Right renal cortex interstitium (tissue), 3 donors: ENCODE measurements at places on chromosomes 1 and 21. TPM values are rescaled to one million over a fixed set of nuclear protein-coding genes. Genes with fewer than 3 reads are reported as not detected.
A peak's percentile ranks its signal among the peaks of the same experiment; 100 is the strongest.

- no peak for DNase-seq
These were observed 549.6 kb downstream of the KIF26B start for GRCh38 chr1:245704341-245704740.

- no peak for DNase-seq
These were observed 653.9 kb upstream of the CAMK1G start for GRCh38 chr1:208929575-208929974.

DNA sequence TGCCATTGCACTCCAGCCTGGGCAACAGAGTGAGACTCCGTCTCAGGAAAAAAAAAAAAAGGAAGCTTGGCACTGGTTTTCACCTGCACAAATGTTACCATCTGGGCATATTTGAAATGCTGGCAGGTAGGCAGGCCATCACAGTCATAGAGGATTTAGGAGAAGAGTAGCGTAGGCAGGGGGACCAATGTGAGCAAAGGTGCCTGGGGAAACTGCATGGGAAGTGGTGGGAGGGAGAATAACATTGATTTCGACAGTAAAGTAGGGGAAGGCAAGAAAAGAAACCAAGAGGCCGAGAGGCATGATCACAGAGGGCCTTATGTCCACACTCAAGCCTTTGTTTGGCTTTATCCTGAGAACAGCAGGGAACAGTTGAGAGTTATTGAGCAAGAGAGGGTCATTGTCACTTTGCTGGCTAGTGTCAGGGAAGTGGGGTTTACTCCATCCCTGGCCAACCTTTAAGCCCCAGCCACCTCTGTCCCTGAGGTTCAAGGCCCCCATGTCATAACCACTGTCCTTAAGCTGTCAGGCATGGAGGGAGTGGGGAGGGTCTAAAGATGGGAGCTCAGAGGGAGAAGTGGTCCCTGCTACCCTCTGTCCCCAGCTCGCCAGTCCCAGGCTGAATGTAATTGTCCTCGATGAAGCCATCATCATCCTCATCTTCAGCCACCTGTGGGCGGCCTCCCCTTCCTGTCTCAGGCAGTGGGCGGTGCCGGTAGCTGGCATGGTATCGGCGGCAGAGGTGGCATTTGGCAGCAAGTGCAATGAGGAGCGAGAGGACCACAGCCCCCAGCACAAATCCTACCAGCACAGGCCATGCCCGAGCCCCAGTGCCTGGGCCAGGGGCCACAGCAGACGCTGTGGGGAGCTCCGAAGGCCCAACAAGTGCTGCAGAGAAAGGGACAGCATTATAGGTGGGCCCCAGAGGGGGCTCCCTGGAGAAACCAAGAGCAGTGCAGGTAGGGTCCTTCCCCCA is 2.9 kb downstream of the C1orf210 start:
- no peak for DNase-seq

GRCh38 chr1:91864017-91864700 is 21.8 kb downstream of the TGFBR3 start:
- DNase-seq, result no peak

The BARHL2 gene
- polyA plus RNA-seq, result not detected

GRCh38 chr1:212010004-212010403 is 25.4 kb downstream of the INTS7 start:
- DNase-seq, result no peak

DNA sequence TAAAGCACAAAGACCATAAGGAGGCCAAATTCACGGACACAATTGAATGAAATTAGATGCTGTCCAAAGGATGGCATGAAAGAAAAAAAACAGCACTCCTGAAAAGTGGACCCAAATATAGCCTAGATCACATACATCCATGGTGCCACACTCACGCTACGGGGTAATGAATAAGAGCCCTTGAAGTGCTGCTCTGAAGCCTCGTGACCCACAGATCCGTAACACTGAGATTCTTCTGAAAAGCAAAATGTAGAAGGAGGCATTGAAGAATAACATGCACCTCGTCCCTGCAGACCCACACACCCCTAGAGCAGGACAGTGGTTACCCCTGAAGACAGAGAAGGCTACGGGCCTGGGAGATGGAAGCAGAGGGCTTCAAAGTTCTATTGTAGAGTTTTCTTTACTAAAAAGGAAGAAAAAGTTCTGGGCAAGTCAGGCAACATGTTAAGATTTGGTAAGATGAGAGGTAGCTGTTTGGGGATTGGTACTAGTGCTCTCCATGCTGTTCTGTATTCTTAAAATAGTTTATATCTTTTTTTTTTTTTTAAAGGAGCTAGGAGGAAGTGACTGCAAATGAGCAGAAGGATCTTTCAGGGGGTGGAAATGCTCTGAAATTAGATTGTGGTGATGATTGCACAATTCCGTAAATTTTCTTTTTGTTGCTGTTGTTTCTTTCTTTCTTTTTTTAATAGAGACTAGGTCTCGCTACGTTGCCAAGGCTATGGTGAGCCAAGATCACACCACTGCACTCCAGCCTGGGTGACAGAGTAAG is 4.1 kb upstream of the ITGB2 start:
- DNase-seq, result no peak

DNA sequence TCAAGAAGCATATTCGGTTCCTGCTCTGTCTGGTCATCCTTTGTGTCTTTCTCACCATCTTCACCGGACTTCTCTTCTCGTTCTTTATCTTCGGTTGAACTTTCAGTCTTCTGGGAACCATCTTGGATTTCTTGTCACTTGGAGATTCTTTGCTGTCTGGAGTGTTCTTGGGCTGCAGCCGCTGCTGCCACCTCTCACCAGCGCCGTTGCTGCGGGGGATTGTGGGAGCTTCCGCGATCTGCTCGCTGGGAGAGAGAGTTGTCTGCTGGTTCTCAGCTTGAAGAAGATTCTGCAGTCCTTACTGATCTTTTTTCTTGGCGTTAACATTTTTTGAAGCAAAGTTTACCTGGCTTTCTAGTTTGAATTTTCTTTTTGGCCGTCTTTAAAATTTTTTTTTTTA is 1165.2 kb upstream of the PRMT6 start:
- DNase-seq, result no peak

The ARHGEF16 gene
- 17.0 TPM for polyA plus RNA-seq

GRCh38 chr1:225635649-225636048 is 17.3 kb downstream of the ENAH start:
- no peak for DNase-seq

DNA sequence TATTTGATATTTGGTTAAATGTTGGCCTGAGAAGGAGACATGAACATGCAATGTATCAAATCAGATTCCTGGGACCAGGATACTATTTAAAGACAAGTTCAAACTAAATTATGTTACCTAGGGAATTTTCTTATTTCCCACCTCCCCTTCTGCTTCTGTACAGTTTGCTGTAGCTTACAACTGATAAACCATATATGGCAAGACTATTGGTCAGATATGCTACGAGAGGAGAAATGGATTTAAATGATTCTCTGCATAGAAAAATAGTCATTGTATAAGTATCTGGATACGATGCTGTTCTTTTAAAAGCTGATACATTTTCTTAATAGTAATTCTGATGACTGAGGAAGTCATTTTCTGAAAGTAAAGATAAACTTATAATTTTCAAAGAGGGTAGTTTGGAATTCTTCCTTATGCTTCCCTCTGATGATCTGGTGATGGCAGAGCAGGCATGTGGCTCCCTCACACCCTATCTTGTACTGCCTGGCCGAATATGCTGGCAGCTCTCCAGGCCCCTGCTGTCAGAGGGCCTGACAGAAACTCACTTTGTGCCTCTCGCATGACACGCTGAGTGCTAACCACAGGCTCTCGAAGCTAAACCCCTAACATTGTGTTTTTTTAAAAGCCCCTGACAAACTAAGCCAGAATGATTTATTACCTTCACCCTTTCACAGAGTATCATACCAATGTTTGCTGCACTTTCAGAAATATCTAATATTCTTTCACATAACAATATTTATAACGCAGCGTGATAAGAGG is 19.4 kb downstream of the RRP15 start:
- no peak for DNase-seq

The ORC1 gene
- polyA plus RNA-seq, result 7.4 TPM

GRCh38 chr1:61450872-61451571 is 273.9 kb downstream of the TM2D1 start:
- DNase-seq, result no peak

The TRIM45 gene
- polyA plus RNA-seq, result 15.1 TPM

DNA sequence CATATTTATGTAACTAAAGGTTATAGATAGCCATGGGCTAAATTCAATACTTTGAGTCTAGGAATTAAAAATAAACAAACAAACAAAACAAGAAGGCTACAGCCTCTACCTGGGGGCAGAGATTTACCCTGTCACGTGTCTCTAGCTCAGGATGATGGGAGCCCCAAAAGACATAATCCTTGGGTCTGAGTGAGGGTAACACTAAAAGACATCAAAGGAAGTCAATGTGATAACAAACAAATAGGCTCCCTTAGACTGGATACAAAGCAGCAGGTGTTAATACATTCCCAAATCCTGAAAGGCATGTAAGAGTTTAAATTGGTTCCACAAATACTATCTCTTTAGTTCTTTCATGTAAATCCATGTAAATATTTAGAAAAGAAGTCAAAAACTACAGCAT is 10.7 kb downstream of the MYSM1 start:
- DNase-seq, result no peak

DNA sequence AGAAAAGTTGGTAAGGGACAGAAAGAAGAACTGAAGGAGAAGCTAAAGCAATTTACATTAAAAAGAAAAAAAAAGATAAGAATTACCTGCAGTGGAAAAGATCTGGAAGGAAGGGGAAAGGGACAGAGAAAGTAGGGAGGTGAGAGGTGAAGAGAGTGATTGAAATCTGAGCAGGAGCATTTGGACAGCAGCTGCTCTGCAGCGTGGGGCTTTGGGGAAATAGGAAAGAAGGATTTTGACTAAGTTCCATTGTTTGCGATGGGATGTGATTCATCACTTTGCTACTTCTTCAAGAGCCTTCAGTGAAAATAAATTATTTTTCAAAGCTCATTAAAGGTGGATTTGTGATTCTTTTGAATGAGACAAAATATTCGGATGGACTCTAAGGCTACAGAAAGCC is 26.1 kb upstream of the NMNAT2 start:
- no peak for DNase-seq

- DNase-seq, result peak; percentile 27
These were observed 790 bp downstream of the TESK2 start for GRCh38 chr1:45490121-45490625.

The FAM167B gene
- 10.0 TPM for polyA plus RNA-seq

GRCh38 chr1:9621032-9621431 is 30.5 kb upstream of the PIK3CD start:
- DNase-seq, result no peak

- DNase-seq, result no peak
These were observed 39.9 kb upstream of the BACH1 start for GRCh38 chr21:29258626-29259338.

The RNF19B gene
- 19.1 TPM for polyA plus RNA-seq

The DISP3 gene
- 0.87 TPM for polyA plus RNA-seq

GRCh38 chr1:178565586-178565985 is 52.7 kb downstream of the TEX35 start:
- DNase-seq, result no peak

GRCh38 chr1:161981735-161982506 is 41.7 kb downstream of the OLFML2B start:
- DNase-seq, result no peak

GRCh38 chr1:156118177-156118868 is 3.8 kb downstream of the LMNA start:
- DNase-seq, result no peak

The CACNA1S gene
- polyA plus RNA-seq, result 0.51 TPM

DNA sequence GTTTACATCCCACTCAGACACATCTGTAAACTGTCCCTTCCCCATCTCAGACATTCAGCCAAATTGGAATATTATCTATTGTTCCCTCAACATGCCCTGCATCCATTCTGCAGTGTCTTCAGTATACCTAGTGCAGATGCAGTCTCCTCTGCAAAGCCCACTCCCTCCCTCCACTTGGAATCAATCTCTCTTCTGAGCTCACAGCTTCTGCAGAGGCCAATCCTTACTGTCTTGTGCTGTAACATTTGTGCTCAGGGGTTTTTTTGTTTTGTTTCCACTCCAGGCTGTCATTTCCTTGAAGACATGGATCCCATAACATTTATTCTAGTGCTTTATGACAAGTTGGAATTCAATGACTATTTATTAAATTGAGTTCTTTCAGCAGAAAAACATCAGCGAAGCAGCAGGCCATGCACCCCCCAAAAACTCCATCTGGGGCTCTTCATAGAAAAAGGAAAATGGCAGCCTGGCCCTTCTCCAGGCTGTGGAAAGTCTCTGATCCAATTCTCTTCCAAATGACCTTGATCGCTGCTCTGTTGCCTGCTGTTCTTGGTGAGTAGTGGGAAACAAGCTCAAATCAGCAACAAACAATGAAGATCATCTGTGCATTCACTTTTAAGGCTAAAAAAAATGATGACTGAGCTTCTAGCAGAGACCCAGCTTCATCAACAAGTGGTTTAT is 8.7 kb downstream of the C4BPA start:
- peak; percentile 29 for DNase-seq

The CSRP1 gene
- polyA plus RNA-seq, result 130 TPM

GRCh38 chr1:27566462-27567145 is 37.3 kb downstream of the AHDC1 start:
- DNase-seq, result no peak

- no peak for DNase-seq
These were observed 300.8 kb upstream of the PROX1 start for GRCh38 chr1:213686983-213687382.

DNA sequence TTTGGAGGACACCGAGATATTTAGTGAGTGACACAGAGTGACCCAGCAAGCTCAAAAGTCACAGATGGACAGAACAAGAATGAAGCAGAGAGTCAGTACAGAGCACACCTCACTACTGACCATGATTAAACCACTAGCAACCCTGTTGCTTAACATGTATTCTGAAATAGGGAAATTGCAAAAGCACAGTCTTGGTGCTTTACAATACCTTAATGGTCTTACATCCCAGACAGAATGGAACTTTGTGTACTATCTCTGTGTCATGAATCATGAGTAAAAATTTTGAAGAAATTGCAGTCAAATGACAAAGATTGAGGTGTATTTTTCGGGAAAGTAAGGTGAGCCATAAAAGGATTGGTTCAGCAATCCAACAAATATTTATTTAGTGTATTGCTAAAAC is 2.7 kb upstream of the SAMSN1 start:
- no peak for DNase-seq

- no peak for DNase-seq
These were observed 249.4 kb downstream of the PLPP3 start for GRCh38 chr1:56329970-56330369.

- peak; percentile 38 for DNase-seq
These were observed 914 bp downstream of the ZNF326 start for GRCh38 chr1:89995598-89996449.

GRCh38 chr1:42730002-42730401 is 10.0 kb downstream of the CLDN19 start:
- DNase-seq, result no peak

GRCh38 chr1:225990705-225991464 is 8.3 kb downstream of the SDE2 start:
- no peak for DNase-seq
